ENCODE measurements at places on chromosomes 5 and 9.
A peak's percentile ranks its signal among the peaks of the same experiment; 100 is the strongest.

GRCh38 chr9:35313916-35314315 is 152.1 kb downstream of the UNC13B start:
- DNase-seq = no peak

DNA sequence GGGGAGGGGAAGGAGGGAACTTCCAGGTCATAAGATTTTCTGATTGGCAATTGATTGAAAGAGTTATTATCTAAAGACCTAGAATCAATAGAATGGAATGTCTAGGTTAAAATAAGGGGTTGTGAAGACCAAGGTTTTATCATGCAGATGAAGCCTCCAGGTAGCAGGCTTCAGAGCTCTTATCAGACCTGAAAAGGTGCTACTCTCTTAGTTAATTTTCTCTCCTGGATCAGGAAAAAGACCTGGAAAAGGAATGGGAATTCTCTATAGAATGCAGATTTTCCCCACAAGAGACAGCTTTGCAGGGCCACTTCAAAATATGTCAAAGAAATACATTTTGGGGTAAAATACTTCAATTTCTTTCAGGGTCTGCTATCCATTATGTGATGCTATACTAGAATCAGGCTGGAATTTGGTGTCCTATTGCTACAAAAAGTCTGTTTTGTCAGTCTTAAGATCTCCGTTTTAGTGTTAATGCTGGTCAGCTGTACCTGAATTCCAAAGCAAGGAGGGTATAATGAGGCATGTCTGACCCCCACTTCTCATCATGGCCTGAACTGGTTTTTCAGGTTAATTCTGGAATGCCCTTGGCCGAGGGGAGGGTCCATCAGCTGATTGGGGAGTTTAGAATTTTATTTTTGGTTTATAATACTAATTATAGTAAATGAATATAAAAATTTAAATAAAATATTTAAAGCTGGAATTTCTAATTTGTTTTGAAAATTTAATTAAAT is 16.6 kb upstream of the STOM start:
- DNase-seq = no peak

GRCh38 chr9:120914396-120914795 is 12.2 kb downstream of the TRAF1 start:
- peak; percentile 25 for DNase-seq

- DNase-seq = no peak
Observed at GRCh38 chr9:81499021-81499454, 190.3 kb downstream of the TLE1 start.

- DNase-seq = no peak
Observed at GRCh38 chr5:175795959-175796358, 75.4 kb upstream of the CPLX2 start.

- DNase-seq = no peak
Observed at GRCh38 chr5:50738864-50739263, 72.4 kb downstream of the PARP8 start.

- DNase-seq = no peak
Observed at GRCh38 chr9:982394-983230, 6.2 kb downstream of the DMRT3 start.

DNA sequence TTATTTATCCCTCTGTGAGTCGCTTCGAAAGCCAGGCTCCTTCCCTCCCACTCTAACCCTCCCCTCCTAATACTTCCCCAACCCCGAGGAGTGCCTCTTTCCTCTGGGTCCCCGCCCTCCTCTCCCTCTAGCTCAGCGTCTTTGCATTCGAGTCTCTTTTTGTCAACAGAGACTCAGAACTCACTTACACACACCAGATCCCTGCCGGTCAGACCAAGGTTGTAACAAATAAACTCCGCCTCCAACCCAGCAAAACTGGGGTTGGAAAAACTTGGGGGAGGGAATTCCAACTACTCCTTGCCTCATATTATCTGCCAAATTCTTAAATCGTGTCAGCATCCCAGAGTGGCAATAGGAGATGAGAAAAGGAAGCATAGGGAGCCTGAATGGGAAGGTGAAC is at the start of gene HTR1A:
TSS of gene HTR1A (minus strand) at position 167 of the 400 bp plus-strand sequence. CDS start 726 bp downstream, outside the sequence.
- no peak for DNase-seq

DNA sequence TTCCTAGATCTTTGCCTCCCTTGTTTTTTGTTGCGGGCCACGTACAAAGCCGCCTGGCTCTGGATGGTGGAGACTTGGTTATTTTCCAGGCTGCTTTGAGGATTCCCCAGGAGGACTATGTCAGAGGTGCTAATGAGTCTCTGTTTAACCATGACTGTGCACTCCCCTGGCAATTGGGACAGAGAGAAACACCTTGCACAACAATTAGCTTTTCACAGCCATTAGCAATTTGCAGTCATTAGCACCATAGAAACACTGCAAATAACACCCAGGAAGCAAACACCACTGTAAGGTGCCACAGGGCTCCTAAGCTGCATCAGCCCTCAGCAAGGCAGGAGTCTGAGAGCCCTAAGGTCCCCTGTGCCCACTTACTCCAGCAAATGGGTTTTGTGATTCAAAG is 201.0 kb upstream of the VLDLR start:
- DNase-seq = no peak

GRCh38 chr5:104606258-104606829 is 1043.8 kb upstream of the NUDT12 start:
- no peak for DNase-seq

DNA sequence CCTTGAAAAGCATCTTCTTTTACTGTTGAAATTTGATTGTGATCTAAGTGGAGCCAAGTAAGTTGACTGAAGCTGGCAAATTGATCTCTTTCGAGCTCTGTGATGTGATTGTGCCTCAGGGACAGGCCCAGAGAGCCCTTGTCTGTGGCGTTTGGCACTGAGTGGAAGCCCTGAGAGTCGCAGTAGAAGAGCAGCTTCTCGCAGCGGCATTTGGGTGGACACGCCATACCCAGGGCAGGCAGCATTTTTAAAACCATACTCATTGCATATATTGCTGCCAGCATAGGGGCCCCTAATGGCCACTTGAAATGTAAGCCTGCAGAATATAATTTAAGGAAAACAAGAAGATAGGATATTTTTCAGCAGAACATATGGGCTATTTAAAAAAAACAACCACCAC is 894 bp downstream of the LRRTM2 start:
- DNase-seq = no peak

DNA sequence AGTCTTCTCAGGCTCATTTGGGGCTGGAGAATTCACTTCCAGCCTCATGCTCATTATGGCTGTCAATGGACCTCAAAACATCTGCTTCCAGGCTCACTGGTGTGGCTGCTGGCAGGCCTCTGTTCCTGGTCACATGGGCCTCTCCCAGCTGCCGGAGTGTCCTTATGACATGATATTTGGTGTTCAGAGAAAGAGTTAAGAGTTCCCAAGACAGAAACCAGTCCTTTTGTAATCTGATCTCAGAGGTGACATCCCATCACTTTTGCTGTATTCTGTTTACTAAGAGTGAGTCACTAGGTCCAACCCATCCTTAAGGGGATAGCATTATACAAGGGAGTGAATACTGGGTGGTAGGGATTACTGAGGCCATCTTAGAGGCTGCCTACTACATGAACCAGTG is 104.6 kb downstream of the CACNA1B start:
- no peak for DNase-seq

- no peak for DNase-seq
Observed at GRCh38 chr9:131487001-131487400, 15.7 kb upstream of the POMT1 start.

DNA sequence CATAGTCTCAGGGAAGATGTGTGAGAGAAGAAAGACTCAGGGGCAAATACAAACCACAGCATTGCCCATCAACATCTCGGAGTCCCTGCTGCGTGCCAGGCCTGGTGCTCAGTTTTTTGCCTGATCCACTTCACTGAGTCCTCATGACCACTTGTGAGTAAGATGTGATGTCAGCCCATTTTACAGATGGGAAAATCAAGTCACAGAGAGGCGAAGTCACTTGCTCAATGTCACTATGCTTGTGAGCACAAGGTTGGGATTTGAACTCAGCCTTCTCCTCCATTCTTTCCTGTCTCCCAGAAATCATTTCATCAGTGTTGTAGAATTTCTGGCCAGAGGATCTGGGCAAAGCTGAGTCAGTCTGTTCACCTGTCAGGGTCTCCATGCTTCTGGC is 34.6 kb upstream of the PSD2 start:
- no peak for DNase-seq

- no peak for DNase-seq
Observed at GRCh38 chr5:72628771-72629371, 121.7 kb upstream of the ZNF366 start.

- no peak for DNase-seq
Observed at GRCh38 chr5:35306716-35307365, 76.6 kb upstream of the PRLR start.

GRCh38 chr5:317086-317811 is 4.3 kb upstream of the AHRR start:
- no peak for DNase-seq

DNA sequence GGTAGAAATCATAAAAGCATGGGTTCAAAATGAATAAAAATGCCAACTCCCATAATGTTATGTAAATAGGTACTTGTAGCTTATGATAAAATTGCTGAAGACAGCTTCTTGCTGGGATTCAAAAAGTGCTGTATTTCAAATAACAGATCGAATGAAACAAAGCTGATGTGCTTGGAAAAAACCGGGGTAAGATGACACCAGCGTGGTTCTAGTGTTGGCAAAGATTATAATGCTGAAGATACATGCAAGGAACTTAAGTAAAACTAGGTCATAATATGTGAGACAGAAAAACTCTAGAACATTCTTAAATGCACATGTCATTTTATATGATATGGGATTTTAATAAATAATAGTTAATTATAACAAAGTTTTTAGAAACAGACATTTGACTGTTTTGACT is 44.4 kb upstream of the APC start:
- no peak for DNase-seq

- DNase-seq = no peak
Observed at GRCh38 chr5:116953251-116953930, 378.8 kb upstream of the SEMA6A start.

DNA sequence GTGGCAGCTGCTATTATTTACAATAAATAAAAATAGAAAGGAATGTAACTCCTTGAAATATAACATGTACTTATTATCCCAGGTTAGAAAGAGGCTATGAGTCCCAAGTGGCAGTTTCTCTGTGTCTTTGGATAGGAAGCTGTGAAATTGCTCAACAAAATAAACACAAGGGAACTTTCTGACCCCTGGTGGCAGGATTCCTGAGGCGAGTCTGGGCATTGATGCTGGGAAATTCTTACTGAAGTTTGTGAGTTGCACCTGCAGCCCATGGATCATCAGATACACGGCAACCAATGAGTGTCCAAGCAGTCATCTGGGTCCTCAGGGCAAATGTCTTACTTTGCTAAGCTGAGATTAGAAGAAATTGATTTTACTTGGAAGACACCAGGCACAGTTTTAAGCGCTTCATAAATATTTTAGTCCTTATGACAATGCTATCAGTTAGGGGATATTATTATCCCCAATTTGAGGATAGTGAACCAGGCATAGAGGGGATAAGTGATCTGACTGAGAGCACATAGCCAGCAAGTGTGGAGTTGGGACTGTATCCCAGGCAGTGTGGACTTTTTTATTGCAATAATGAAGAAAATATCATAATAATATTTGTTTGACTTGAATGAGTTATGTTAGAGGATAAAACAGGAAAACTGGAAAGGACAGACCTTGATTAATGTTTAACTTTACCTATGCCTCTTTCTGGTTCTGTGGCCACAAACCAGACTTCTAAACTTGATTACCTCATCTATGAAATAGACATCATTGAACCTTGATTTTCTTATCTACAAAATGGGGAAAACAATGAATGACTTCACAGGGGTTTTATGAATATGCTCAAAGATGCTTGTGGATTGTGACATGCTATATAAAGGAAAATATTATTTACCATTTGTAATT is 265.5 kb upstream of the ADAMTSL1 start:
- no peak for DNase-seq

DNA sequence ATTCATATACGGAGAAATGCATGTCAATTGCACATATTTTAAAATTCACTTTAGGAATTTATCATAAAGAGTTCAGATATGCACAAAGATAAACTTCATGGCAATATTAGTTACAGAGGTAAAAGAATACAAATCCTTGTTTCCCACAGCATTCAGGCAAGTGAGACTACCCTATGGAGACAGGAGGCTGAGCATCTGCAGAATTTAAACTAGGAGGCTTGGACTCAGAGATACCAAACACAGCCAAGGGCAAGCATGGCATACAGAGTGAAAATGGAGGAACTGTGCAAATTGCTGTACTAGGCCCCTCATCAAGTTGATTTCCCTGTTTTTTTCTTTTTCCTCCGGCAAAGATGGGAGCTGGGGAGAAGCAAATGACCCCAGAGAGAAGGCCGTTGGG is 94.2 kb downstream of the SLC24A2 start:
- no peak for DNase-seq

GRCh38 chr5:43039471-43040286 is 440 bp downstream of the ANXA2R start:
- DNase-seq = peak; percentile 58

- DNase-seq = no peak
Observed at GRCh38 chr5:57761513-57761912, 278.9 kb upstream of the ACTBL2 start.

- no peak for DNase-seq
Observed at GRCh38 chr9:77447646-77448045, 200.5 kb downstream of the GNA14 start.

DNA sequence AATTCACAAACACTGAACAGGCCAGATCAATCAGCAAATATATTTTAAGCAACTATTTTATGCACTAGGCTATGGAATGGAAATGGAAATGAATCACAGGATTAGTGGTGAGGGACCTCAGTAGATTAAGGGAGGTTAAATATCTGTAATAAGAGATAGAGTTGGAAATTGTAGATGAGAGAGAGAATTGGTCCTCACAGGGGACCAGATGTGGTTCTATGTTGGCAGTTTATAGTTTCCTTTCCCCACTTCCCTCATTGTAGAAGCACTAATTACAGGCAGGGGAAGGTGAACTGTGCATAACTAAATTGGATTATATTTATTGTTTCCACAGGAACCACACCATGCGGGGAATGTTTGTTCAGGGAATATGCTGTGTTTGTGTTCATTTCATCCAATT is 496.2 kb downstream of the ARHGEF28 start:
- no peak for DNase-seq

GRCh38 chr9:89363921-89364665 is 45.8 kb downstream of the SECISBP2 start:
- no peak for DNase-seq

DNA sequence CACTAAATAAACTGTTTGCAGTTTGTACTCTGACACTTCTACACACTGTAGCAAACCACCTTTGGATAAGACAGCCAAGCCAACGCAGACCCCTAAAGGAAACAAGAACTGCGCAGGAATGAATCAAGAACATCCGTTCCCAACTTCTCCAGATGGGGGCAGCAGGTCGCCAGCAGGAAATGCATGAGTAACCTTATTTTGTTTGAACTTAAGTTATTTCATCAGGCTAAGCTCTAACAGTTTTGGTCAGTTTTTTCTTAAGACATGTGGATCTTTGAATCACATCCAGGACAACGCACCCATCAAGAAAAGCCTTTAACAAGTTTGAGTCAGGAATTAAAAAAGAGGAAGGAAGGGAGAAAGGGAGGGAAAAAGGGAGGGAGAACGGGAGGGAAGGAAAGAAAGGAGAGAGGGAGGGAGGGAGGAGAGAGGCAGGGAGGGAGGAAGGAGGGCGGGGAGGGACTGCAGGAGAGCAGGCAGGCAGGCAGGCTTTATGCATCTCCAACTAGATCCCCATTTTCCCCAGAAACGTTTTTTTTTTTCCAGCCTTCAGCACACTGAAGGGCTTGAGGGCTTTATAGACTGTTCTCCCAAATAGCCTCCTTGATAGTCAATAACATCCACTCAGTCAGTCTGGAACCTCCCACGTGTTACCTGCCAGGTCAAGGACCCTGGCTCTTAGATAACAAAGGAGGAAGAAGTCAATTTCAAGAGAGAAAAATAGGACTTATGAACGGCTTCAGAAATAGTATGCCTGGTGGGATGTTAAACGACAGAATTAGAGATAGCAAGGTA is 22.2 kb downstream of the BHMT start:
- peak; percentile 47 for DNase-seq

All from activated T-cell treated with anti-CD3 and anti-CD28 coated beads for 1 hour (primary cell).